ENCODE measurements at places on chromosomes 5 and 9.

DNA sequence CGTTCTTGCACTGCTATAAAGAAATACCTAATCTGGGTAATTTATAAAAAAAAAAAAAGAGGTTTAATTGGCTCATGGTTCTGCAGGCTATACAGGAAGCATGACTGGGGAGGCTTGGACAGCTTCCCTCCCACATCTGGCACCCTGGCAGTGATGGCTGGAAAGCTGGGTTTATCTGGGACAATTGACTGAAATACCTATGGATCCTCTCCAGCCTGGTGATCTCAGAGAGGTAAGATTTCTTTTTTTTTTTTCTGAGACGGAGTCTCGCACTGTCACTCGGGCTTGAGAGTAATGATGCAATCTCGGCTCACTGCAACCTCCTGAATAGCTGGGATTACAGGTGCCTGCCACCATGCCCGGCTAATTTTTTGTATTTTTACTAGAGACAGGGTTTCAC is 22.7 kb upstream of the UGCG start:
- DNase-seq, result no peak

GRCh38 chr5:100706776-100707175 is 171.6 kb downstream of the FAM174A start:
- DNase-seq, result no peak

DNA sequence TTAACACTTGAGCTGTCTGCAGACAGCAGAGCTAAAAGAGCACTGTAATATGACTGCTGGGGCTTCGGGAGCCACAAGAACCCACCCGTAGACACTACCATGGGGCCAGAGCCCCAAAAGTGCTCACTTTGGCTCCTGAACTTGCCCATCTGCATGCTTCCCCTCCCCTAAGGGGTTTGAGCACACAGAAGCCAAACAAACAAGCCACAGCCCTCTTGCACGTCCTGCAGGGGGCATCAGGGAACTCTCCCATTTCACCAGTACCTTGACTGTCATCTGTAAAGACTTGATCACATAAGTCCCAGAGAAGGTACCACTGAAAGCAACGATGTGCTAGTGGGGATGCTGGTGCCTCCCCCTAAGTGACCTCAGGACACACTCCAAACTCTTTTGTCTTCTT is 681.8 kb downstream of the SEMA5A start:
- no peak for DNase-seq

GRCh38 chr5:143395638-143396352 is 7.7 kb downstream of the NR3C1 start:
- no peak for DNase-seq

DNA sequence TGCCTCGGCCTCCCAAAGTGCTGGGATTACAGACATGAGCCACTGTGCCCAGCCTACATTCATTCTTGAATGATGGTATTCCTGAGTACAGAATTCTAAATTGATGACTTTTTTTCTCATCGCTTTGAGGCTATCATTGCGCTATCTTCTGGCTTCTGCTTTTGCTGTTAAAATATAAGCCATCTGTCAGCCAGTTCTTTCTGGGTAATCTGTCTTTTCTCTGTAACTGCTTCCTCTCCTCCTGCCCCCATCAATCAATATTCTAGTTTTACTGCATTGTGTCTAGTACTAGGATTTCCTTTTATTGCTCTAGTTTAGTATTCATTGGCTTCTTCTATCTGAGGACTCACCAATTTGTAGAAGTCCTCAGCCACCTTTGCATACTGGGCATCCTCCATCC is 89.0 kb downstream of the PLPP1 start:
- no peak for DNase-seq

- no peak for DNase-seq
Observed at GRCh38 chr9:125990186-125990792, 243.1 kb downstream of the PBX3 start.

DNA sequence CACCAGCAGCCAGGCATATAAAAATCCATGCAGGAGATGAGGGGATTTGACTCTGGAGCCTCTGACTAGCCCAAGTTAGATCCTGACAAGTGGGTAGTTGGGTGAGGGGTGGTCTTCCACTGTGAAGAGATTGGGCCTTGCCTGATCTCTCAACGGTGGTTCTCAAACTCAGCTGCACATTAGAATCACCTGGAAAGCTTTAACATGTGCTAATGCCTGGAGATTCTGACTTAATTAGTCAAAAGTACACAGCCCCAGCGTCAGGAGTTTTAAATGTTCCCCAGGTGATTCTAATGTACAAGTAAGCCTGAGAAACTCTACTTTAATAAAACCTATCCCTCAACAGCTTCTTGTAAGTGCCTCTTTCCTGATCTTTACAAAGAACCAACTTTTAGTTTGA is 57.5 kb downstream of the GCNT4 start:
- no peak for DNase-seq

GRCh38 chr5:129078660-129079059 is 15.9 kb upstream of the ISOC1 start:
- no peak for DNase-seq

DNA sequence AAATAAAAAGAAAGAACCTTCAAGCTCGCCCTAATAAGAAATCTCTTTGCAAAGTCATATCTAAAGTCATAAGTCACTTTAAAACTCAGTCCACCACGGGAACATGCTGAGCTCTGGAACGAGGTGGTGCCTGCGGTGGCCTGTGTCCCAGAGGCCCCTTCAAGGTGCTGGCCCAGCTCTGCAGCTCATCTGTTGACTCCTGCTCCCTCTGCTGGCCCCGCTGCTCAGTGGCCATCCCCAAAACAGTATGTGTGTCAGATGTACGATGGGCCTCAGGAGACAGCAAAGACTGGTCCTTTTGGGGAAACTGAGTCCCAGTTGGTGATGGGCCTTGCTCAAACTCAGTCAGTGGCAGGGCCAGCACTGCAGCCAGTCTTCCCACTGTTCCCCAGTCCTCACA is 22.8 kb upstream of the FOXB2 start:
- no peak for DNase-seq

- DNase-seq, result no peak
Observed at GRCh38 chr9:116288658-116289057, 135.1 kb downstream of the PAPPA start.

- no peak for DNase-seq
Observed at GRCh38 chr9:131657940-131658339, 81.9 kb downstream of the RAPGEF1 start.

DNA sequence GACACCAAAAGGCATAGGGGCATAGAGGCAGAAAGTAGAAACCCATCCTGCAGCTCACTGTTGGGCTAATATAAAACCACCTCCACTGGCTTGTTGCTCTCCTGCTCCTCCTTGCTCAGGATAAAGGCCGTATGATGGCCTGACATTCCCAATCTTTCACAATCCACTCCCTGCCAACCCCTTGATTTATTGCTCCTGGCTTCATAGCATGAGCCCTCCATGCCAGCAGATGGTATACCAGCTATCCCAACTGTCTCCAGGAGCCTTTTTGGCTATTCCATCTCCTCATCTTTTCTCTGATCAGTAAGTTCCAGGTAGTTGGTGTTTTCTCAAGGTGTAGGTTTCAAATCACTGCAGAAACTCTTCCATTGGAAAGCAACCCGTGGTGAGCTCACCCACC is 128.8 kb downstream of the EGFLAM start:
- no peak for DNase-seq

- no peak for DNase-seq
Observed at GRCh38 chr9:89738137-89738932, 133.5 kb downstream of the GADD45G start.

DNA sequence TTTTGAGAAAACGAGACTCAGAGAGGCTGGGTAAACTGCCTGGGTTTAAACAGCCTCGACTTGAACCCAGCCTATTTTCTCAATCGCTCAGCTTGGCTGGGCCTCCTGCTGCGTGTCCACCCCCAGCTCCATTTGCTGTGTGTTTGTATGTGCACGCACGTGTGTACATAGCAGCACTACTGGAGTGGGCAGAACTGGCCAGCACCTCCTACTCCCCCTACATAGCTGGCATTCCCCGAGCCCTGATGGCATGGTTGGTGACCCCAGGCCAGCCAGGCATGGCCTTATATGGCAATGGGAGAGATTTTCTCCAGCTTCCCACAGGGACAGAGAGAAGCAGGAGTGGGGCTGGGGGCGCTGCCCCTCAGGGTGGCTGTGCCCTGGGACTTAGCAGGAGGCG is 4.1 kb downstream of the AIF1L start:
- DNase-seq, result no peak

DNA sequence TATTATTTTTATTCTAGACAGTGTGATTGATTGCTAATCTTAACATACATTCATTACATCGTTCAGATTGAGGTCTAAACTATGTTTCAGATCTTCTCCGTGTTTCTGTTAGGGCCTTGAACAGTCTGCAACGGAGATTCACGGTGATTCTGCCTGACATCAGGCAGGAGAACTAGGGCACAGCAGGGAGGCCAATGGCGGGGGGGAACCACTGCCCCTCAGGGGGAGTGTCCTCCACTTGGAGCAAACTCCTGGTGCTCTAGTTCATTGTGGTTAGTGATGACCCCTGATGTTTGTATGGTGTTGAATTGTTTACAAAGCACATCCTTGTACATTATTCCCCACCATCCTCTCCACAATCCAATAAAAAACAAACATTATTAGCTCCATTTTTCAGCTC is 173.5 kb downstream of the ZNF608 start:
- no peak for DNase-seq

GRCh38 chr9:102355982-102356381 is 617.5 kb upstream of the GRIN3A start:
- DNase-seq, result no peak

GRCh38 chr5:38478166-38478565 is 78.3 kb downstream of the LIFR start:
- no peak for DNase-seq

- DNase-seq, result no peak
Observed at GRCh38 chr9:130845901-130846481, 10.9 kb downstream of the ABL1 start.

GRCh38 chr5:149826574-149826973 is 96.5 kb downstream of the PPARGC1B start:
- DNase-seq, result no peak

GRCh38 chr5:13179407-13180087 is 764.9 kb downstream of the DNAH5 start:
- no peak for DNase-seq

GRCh38 chr5:72537166-72537565 is 30.0 kb upstream of the ZNF366 start:
- DNase-seq, result no peak

Measured in activated effector memory CD4-positive, alpha-beta T cell treated with Interleukin-2 at 50 U/mL for 16 hours (primary cell).